ENCODE measurements at places on chromosomes 1 and 21.

- no peak for DNase-seq
Observed at GRCh38 chr21:45735259-45736000, 91.9 kb downstream of the PCBP3 start.

GRCh38 chr21:38938343-38938742, 132.6 kb downstream of the ETS2 start:
- DNase-seq: no peak

DNA sequence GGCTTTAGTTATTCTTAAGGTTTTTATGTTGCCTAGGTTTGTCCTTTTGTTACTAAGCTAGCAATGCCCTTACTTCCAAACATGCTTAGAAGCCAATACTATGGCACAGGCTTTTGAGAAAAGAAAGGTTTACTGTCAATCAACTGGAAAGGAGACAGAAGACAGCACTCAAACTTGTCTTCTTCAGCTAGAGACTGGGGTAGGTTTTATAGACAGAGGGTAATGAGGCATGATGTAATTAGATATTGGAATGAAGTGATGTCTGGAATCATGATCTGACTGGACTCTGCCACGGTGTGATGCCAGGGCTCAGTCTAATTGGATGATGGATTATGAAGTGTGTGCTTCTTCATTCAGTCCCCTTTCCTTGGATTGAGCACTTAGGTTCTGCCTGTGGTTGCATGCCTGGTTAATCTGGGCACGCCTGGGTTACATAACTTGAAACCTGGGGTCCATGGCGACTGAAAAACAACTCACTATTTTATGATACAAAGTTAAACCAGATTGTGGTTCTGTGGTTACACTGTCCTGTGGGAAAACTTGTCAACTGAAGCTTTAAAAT, 625.8 kb downstream of the BRINP3 start:
- no peak for DNase-seq

DNA sequence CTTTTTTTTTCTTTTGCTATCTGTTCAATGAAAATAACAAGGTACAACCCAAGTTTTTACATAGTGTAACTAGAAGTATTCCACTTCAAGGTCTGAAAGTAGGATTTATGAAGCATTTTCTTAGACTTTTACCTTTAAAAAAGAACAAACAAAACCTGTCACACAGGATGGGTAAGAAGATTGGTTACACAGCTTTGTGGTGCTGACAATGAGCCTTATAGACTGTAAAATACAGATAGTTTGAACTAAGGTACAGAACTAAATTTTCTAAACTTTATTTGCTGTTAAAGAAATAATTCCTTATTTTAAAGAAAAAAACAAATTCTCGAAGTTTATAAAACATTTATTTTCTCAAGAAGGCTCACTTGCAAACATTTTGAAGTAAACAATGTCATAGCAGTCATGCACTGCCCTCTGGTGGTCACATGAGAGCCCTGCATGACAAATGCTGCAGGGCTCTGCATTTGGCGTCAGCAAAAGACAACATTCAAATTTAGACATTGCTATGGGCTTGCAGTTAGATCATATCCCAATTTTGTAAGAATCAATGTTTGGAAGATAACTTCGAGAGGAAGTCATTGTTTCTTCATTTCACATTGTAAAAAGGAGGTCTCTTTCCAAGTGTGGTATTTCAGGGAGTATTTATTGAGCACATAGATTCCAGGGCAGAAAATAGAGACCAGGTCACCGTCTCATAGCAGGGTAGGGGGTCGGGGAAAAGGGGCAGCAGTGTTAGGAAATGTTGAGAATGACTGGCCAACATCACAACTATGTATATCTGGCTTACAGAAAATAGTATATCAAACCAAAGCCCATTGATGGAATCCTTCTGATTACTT, 115.3 kb upstream of the FMN2 start:
- DNase-seq: no peak

DNA sequence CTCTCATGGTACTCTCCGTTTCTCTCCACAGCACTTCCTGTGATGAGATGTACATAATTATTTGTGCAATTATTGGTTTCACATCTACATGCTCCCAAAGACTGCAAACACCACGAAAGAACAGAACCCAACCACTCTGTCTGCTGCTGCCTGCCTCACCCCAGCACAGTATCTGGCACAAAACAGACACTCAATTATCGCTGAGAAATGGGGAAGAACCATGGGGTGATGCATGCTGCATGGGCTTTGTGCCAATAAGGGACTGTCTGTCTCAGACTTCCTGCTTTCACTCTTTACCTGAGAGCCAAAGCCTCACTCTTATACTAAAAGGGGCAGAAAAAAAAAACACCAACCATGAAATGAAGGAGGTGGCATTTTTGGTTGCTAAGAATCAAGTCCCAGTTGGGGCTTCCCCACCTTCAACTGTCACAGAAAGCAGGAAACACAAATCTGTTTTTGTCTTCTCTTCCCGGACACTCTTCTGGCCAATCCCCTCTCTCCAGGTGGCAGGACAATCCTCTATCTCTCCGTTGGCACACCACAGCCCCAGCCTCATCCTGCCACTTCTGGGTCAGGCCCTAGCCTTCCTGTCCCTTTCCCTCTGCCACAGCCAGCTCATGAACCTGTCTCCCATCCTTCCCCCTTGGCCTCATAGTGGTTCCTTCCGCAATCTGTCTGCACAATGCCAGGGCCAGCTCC, 82.0 kb downstream of the TGFBR3 start:
- no peak for DNase-seq

GRCh38 chr1:187474336-187474735, 645.6 kb downstream of the PLA2G4A start:
- DNase-seq: no peak

DNA sequence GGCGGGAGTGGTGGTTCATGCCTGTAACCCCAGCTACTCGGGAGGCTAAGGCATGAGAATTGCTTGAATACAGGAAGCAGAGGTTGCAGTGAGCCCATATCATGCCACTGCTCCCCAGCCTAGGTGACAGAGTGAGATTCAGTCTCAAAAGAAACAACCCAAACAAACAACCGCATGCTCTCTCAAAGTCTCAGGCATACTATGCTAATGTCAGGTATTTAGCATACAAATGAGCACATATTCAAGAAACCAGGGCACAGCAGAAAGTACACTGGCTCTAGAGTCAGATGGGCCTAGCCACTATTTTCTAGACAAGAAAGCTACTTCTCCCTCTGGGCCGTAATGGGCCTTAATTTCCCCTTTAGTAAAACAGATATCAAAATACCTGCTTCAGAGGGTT, 55.0 kb downstream of the ELAVL4 start:
- DNase-seq: no peak

DNA sequence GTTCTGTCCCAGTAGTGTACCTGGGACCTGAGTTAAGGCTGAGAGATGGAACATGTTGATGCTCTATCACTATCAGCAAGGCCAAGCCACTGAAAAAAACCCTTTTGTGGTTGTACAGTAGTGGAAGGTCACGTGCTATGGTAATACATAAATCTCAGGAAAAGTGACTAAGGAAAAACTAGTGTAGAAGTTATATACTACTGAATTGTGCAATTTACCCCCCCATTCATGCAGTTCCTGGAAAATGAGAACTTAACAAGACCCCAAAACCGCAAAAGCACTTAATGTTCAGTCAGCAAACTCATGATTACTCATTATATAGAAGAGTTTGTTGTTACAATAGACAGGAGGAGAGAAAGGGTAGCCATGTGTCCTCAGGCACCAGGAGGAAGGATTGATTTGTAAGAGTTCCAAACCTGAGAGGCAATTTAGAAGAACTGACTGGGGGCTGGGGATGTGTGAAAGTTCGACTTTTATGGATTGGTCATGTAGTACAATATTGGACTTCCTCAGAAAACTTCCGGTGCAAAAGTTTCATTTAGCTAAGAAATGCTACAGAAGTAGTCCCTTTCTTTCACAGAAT, 91.6 kb downstream of the RGL1 start:
- DNase-seq: no peak

GRCh38 chr1:178541829-178542553, 29.1 kb downstream of the TEX35 start:
- DNase-seq: peak; percentile 69

- no peak for DNase-seq
Observed at GRCh38 chr1:116161877-116162390, 50.7 kb downstream of the MAB21L3 start.

- DNase-seq: no peak
Observed at GRCh38 chr1:180945551-180945950, 32.9 kb downstream of the KIAA1614 start.

- DNase-seq: no peak
Observed at GRCh38 chr1:9297831-9298230, 5.1 kb downstream of the SPSB1 start.

DNA sequence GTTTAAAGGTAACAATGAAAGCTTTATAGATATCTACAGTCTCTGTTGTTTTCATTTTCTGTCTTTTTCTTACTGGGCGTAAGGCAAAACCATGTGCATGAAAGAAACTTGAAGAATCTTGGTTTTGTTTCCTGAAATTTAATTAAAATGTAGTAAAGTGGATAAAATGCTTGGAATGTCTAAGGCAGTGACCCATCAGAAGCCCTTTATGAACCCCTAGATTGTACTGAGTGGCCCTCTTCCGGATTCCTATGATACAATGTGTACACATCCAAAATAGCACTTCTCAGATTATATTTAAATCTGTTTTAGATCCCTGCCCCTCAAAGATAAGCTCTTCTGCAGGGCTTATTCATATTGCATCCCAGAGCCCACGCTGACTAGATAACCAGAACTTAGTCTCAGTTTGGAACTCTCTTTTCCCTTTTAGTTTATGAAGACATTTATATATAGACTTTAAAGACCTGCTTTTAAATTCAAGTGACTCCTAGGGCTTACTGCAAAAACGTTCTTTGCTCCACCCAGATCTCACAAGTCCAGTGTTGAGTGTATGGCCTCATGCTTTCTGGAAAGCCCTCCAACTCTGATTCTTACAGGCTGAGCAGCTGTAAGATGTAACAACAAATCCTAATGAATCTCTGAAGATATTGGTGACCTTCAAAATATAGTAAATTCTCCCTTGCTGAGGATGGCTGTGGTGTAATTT, 142.9 kb downstream of the LRRC7 start:
- DNase-seq: no peak

All from ascending aorta (tissue), 2 donors.